ENCODE measurements at places on chromosomes 7 and 10. TPM values are rescaled to one million over a fixed set of nuclear protein-coding genes. Genes with fewer than 3 reads are reported as not detected.

The AMPH gene
- total RNA-seq, result 6.3 TPM

The NODAL gene
- not detected for total RNA-seq

The SEMA3D gene
- 0.05 TPM for total RNA-seq

The ITIH5 gene
- total RNA-seq, result 0.24 TPM

The ACBD7 gene
- 2.2 TPM for total RNA-seq

The MCM10 gene
- total RNA-seq, result 0.31 TPM

The SP8 gene
- total RNA-seq, result not detected

The PSD gene
- 19.7 TPM for total RNA-seq

The TMEM139 gene
- total RNA-seq, result not detected

The ACADSB gene
- 6.9 TPM for total RNA-seq

The GPR22 gene
- not detected for total RNA-seq

The GSTO2 gene
- total RNA-seq, result 0.25 TPM

The MGMT gene
- total RNA-seq, result 60.5 TPM

The C10orf105 gene
- not detected for total RNA-seq

The CFAP70 gene
- 0.50 TPM for total RNA-seq

The LEP gene
- total RNA-seq, result not detected

The ANKRD61 gene
- not detected for total RNA-seq

The GJD4 gene
- not detected for total RNA-seq

The FAM241B gene
- not detected for total RNA-seq

The ZNRF2 gene
- 8.7 TPM for total RNA-seq

The ZNF804B gene
- total RNA-seq, result not detected

The ATOH7 gene
- not detected for total RNA-seq

The GIMAP5 gene
- total RNA-seq, result 1.4 TPM

The LBX1 gene
- not detected for total RNA-seq

The EIF5AL1 gene
- total RNA-seq, result 0.49 TPM

The ZNF37A gene
- total RNA-seq, result 15.3 TPM

The GNAT3 gene
- total RNA-seq, result not detected

The NEBL gene
- 28.7 TPM for total RNA-seq

The UPP1 gene
- 9.7 TPM for total RNA-seq

The CCDC7 gene
- total RNA-seq, result 7.4 TPM

The SPDYE16 gene
- total RNA-seq, result not detected

The XRCC2 gene
- 0.20 TPM for total RNA-seq

The GDF2 gene
- total RNA-seq, result not detected

The ETV1 gene
- 9.0 TPM for total RNA-seq

The SHTN1 gene
- 2.4 TPM for total RNA-seq

The CUZD1 gene
- 0.56 TPM for total RNA-seq

The CCDC126 gene
- 9.2 TPM for total RNA-seq

The ATP6V0A4 gene
- total RNA-seq, result not detected

The PRSS58 gene
- total RNA-seq, result not detected

The ASAH2 gene
- 0.24 TPM for total RNA-seq

The PRF1 gene
- not detected for total RNA-seq

The ITPRID1 gene
- not detected for total RNA-seq

The PON1 gene
- not detected for total RNA-seq

The EVX1 gene
- total RNA-seq, result 0.50 TPM

The HMX2 gene
- not detected for total RNA-seq

The RHOBTB1 gene
- 8.9 TPM for total RNA-seq

The TUBAL3 gene
- total RNA-seq, result not detected

The MCU gene
- total RNA-seq, result 14.5 TPM

The NEUROD6 gene
- not detected for total RNA-seq

The KAZALD1 gene
- total RNA-seq, result 23.5 TPM

The MRLN gene
- not detected for total RNA-seq

The OR2A5 gene
- total RNA-seq, result not detected

The LIPK gene
- total RNA-seq, result not detected

The SAP25 gene
- not detected for total RNA-seq

The OR2A12 gene
- not detected for total RNA-seq

The UTF1 gene
- total RNA-seq, result not detected

The GHRHR gene
- total RNA-seq, result not detected
